ENCODE measurements at places on chromosomes 3 and 15.

GRCh38 chr15:48413304-48413703 is 82.1 kb downstream of the DUT start:
- no peak for DNase-seq

- DNase-seq: no peak
These were observed 6.3 kb upstream of the BHLHE40 start for GRCh38 chr3:4972652-4973643.

- DNase-seq: no peak
These were observed 1085.2 kb upstream of the CADM2 start for GRCh38 chr3:83873550-83873949.

DNA sequence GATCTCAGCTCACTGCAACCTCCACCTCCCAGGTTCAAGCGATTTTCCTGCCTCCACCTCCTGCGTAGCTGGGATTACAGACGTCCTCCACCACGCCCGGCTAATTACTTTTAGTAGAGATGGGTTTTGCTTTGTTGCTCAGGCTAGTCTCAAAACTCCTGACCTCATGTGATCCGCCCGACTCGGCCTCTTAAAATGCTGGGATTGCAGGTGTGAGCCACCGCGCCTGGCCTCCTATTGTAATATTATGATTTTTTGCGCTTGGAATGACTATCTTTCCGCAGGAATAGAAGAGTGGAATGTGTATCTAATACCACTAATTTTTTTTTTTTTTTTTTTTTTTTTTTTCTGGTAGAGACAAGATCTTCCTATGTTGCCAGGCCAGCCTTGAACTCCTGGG is 1.8 kb downstream of the ARL8B start:
- DNase-seq: no peak

- DNase-seq: no peak
These were observed 145.8 kb upstream of the UBE2E1 start for GRCh38 chr3:23659840-23660430.

GRCh38 chr15:26852980-26853379 is 13.9 kb upstream of the GABRA5 start:
- no peak for DNase-seq

Measured in NT2/D1 (cell line).